Stimulated activated CD8-positive, alpha-beta memory T cell treated with anti-CD3 and anti-CD28 coated beads, Interleukin-12 subunit alpha, Interleukin-12 subunit beta, amount 100 ng/mL, for 4 hours (primary cell): ENCODE measurements at places on chromosomes 2 and 18.

DNA sequence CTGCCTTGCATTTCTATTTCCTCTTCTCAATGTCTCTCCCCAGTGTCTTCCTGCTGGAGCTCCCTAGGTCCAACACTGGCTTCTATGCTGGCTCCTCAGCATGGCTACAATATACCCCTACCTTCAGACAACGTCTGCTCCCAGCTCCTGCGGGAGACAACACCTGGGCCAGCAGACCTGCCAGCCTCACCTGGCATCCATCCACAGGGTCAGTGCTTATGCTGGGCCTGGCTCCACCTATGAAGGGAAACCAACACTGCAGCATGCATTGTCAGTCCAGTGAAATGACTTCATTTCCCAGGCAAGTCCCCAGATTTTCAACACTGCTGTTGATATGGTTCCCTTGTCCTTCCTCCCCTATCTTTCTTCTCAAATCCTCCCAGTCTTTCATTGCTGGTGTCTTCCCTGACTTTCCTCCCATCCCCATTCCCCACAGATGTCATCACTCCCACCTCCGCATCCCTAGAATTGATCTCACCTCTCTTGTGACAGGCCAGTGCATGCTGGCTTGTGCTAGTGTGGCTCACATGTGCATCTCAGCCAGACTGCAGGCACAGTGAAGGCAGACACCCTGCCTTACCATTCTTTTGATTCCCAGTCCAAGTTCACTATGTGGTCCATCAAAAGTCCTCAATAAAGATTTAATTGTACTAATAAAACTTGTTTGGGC, 98.0 kb downstream of the MYO5B start:
- no peak for DNase-seq

DNA sequence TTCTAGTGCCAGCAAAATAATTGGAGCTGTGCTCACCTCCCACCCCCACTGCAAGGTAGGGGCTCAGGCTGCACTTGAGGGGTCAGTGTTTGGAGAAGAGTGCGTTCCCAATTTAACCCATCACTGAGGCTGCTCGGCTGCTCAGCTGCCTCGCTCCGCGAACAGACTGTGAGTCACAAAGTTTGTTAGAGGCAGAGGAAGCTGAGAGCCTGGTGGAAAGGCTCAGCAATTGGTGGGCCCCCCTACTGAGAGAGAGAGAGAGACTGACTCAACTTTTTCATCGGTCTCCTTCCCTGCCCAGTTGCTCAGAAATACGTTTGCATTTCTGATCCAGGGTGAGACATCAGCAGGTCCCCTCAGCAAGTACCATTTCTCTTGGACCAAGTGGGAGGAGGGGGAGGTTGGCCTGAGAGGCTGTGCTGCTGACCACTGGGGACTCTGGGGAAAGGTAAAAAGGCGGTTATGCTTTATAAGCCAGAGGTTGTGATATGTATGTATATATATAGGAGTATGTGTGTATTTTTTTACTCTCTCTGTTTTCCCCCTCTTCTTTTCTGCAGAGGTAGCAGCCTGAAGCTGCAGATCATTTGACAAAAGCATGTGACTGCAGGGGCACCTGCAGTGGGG, 1.5 kb downstream of the EFR3B start:
- DNase-seq = no peak

GRCh38 chr18:45365835-45366234, 249.4 kb upstream of the SLC14A2 start:
- DNase-seq = no peak

GRCh38 chr2:153939124-153939796, 67.5 kb downstream of the GALNT13 start:
- DNase-seq = no peak

GRCh38 chr2:65580824-65581223, 148.4 kb upstream of the SPRED2 start:
- no peak for DNase-seq

DNA sequence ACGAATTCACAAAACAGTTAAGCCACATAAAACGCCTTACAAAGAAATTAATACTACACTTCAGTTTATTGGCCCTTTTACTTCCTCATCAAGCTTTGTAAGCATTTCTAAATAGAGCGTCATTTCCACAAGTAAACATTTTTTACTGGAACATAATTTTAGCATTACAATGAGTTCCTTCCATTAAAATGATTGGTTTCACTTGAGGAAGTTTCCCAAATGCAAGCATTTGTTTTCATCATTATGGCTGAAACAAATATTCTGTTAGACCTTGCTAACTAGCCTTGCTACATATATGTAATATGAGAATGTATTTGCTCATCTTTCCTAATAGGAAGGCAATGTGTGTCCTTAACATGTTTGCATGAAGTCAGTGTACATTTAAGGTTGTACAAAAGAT, 579.1 kb downstream of the IRS1 start:
- no peak for DNase-seq

DNA sequence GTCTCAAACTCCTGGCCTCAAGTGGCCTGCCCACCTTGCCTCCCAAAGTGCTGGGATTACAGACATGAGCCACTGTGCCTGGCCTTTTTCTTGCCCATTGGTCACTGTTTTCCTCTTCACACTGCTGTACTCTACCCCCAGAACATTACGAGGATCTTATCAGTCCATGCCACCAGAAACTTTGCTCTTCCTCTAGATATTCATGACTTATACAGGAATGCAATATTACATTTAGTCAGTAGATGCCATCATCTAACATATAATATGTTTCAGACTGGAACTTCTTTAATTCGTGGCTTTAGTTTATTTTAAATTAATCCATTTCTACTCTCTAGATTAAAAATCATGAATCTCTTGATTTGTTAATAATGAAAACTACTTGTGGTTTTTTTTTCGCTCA, 135.5 kb downstream of the COMMD1 start:
- no peak for DNase-seq

DNA sequence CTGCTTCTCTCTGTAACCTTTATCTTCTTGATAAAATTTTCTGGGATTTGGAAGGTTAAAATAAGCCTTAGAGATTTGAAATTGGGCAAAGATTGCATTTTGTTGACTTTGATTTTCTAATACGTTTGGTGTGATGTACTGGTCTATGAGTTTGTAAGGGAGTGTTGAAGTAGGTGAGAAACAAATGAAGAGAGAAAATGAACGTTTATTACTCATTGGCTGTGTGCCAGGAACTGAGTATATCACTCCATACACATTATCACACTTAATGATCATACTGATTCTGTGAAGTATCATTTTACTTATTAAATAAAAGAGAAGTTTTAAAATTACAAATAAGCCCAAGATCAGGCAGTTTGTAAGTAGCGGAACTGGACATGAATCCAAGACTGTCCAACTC, 795.1 kb upstream of the ZEB2 start:
- no peak for DNase-seq

DNA sequence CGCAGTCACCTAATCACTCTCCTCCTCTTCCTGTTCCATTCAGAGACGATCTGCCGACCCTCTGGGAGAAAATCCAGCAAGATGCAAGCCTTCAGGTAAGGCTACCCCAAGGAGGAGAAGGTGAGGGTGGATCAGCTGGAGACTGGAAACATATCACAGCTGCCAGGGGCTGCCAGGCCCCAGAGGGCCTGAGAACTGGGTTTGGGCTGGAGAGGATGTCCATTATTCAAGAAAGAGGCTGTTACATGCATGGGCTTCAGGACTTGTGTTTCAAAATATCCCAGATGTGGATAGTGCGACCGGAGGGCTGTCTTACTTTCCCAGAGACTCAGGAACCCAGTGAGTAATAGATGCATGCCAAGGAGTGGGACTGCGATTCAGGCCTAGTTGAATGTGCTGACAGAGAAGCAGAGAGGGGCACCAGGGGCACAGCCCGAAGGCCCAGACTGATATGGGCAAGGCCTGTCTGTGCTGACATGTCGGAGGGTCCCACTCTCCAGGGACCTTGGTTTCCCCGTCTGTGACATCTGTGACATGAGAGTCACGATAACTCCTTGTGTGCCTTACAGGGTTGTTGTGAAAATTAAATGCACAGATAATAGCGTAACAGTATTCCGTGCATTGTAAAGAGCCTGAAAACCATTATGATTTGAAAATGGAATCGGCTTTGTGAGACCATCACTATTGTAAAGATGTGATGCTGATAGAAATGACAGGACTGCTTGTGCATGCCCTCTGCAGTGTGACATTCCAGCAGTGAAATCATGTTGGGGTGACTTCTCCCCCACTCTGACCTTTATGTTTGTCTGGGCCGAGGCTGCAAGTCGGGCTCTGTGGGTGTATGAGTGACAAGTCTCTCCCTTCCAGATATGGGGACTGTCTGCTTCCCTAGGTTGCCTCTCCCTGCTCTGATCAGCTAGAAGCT, 510 bp downstream of the IL1RN start:
- DNase-seq = no peak

GRCh38 chr18:23353459-23353858, 99.6 kb upstream of the RIOK3 start:
- no peak for DNase-seq

GRCh38 chr2:234422981-234423431, 73.9 kb downstream of the ARL4C start:
- peak; percentile 43 for DNase-seq

GRCh38 chr18:13120983-13121441, 97.5 kb upstream of the LDLRAD4 start:
- no peak for DNase-seq

DNA sequence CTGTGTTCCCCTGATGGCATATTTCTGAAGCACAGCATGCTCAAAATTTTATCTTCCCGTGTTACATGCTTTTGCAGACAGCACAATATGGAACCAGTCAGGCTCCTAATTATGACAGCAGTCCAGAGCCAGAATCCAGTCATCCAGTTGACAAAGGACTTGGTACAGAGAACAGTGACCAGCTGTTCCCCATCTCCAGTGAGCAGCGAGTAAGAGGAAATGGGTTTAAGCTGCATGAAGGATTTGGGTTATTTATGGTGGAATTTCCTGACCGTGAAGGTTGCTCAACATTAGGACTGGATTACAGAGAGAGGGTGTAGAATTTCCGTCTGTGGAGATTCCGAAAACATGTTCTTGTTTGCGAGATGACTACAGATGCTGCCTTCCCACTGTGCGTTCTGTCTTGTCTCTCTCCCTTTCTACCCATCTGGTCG, 24.4 kb downstream of the SGPP2 start:
- no peak for DNase-seq
